ENCODE measurements at places on chromosomes 1 and 21.

GRCh38 chr1:226972931-226973330 is 32.8 kb downstream of the COQ8A start:
- no peaks in the 10 kb centered on the region for H3K36me3 ChIP-seq
- H3K4me1 ChIP-seq: peaks cover 20% of the 10 kb centered on the region
- no peaks in the 10 kb centered on the region for H3K27me3 ChIP-seq
- DNase-seq: no peak
- H3K27ac ChIP-seq: no peak overlapping the region

- H3K4me3 ChIP-seq: no peak overlapping the region
- no peak for DNase-seq
- no peaks in the 10 kb centered on the region for H3K4me1 ChIP-seq
- no peak overlapping the region for H3K27ac ChIP-seq
Observed at GRCh38 chr1:101128211-101128727, 102.7 kb upstream of the DPH5 start.

- no peak for DNase-seq
- no peak overlapping the region for H3K27ac ChIP-seq
- H3K36me3 ChIP-seq: no peaks in the 10 kb centered on the region
- no peaks in the 10 kb centered on the region for H3K4me1 ChIP-seq
Observed at GRCh38 chr1:187665483-187665882, 836.7 kb downstream of the PLA2G4A start.

DNA sequence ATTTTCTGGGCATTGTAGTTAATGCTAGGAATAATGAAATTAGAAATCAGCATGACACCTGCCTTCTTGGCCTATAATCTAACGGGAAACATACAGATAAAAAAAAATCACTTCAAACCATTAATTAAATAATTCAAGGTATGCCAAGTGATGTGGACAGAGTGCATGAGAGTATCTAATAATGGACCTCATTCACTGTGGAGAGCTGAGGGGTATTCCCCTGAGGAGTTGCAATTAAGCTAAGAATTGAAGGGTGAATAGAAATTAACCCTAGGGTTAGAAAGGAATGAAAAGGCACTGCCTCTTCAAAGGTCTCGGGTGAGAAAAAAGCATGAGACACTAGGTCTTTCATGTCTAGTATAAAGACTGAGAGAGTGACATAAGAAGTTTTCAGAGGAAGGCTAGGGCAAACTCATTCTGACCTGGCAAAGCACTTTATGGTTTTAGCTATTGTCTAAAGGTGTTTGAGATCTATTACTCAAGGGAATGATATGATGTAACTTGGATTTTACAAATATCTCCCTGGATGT is 466.1 kb downstream of the KCNT2 start:
- H3K4me3 ChIP-seq: no peak overlapping the region
- DNase-seq: no peak
- no peak overlapping the region for H3K27ac ChIP-seq

DNA sequence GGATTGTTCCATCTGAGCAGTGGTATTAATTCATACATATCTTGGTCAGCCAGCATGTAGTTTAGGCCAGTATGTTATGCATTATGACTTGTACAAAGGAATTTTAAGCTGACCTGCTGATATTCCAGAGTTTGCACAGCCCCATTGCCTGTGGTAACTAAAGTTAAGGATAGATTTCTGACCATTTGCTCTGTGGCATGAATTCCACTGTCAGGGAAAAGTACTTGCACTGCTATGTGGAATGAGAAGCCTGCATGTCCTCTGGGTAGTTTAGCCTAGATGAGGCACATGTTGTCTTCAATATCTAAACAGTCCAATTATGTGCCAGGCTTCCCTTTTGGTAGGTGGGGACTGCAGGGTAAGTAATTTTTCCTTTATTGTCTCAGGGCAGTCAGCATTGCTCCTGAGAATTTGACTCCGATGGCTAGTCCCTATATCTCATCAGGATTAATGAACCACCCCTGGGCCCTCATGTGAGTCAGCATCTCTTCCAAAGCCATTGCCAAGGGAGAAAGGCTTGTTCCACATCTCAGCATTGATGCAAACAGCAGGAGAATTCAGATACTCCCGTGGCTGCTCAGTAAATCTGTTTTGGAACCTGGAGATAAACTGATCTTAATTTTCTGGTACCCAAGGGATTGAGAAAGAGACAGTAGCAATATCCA is 30.2 kb downstream of the NEK7 start:
- no peaks in the 10 kb centered on the region for H3K4me1 ChIP-seq
- H3K27me3 ChIP-seq: no peaks in the 10 kb centered on the region
- no peak overlapping the region for H3K27ac ChIP-seq
- H3K4me3 ChIP-seq: no peak overlapping the region
- H3K36me3 ChIP-seq: no peaks in the 10 kb centered on the region
- no peak for DNase-seq

- H3K36me3 ChIP-seq: no peaks in the 10 kb centered on the region
- no peak overlapping the region for H3K27ac ChIP-seq
- H3K4me3 ChIP-seq: no peak overlapping the region
- H3K27me3 ChIP-seq: no peaks in the 10 kb centered on the region
Observed at GRCh38 chr1:203754455-203754864, 10.5 kb upstream of the LAX1 start.
